ENCODE measurements at places on chromosomes 7 and 10.

DNA sequence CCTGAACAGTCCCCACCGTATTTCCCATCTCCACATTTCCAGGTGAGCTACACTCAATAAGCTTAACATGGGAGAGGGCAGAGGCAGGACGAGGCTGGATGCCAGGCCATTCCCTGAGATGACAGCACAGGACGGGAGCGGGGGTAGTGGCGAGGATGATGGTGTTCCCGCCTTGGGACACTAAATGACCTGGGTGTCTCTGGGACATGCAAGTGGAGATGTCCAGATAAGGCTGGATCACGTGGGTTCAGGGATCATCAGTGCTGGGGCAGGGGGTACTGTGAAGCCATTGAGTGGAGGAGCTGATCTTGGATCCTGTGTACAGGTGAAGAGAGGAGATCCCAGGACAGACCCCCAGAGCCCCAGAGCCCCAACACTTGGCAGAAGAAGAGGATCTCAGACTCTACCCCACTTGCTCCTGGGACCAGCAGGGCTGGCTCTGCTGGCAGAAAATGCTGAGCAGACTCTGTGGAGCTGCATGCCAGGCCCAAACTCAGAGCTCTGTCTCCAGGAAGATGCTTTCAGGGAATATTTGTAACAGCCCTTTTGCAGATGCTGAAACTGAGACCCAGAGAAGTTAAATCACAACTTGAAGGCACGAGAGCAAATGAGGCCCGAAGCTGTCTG is 29.7 kb upstream of the HSPA12A start:
- no peak for DNase-seq

DNA sequence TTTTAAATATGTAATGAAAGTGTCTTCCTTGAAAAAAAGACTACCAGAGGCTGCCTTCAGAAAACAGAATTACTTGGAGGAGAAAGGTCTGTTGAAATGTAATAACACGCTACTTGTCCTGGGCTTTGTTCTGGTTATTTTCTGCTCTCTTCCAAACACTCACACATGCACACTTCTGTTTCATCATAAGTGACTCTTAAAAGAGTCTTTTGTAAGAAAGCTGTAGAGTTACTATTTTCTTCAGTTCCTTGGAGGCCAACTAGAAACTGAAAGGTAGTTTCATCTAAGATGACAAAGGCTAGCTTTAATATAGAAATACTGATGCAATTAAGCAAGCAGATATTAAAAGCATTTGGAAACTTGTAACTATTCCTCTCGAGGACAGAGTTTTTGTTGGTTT is 39.1 kb downstream of the TASOR2 start:
- DNase-seq: no peak

DNA sequence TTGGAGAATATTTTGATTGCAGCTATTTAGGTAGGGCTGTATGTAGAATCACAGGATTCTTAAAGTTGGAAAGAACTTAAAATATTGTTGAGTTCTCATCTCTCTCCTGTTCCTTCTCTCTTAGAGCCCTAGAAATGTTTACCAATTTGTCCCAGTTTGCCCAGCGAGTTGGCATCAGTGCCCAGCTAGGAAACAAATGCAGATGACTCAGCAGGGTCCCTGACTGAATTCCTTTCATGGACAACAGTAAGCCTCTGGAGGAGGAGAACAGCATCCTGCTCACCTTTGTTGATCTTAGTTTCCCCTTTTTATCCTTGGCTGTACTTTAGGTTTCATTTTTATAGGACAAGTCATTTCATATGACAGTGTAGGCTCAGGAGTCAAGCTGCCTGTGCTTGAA is 89.3 kb downstream of the SEC23IP start:
- DNase-seq: no peak

DNA sequence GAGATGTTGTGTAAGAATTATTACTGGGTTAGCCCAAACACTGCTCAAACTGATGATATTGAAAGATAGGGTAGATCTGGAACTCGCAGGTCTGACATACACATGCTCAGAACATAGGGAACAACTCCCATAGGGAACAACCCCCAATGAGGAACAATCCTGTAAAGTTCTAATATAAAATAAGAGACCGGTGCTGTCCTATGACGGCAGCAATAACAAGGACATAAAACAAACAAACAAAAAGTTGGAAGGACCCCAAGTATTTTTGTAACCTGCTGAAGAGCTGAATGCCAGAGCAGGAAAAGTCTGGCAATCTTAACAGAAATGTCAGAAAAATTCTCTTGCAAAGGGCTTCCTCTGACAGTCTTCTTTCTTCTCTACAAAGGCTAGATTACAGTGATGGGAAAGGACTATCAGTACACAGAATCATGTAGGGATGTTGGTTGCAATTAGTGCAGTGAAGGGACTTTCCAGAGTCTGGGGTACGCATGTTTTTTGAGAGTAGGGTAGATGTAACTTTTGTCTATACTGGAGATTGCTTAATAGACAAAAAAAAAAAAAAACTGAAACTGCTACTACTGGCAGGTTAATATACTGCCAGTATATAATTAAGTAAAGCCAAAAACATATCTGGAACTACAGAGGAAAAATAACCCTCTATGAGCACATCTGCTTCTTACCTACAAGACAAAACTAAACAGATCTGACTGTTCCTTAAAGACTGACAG is 35.5 kb downstream of the IDE start:
- no peak for DNase-seq

- DNase-seq: no peak
These were observed 137.7 kb downstream of the AHR start for GRCh38 chr7:17436126-17436525.

DNA sequence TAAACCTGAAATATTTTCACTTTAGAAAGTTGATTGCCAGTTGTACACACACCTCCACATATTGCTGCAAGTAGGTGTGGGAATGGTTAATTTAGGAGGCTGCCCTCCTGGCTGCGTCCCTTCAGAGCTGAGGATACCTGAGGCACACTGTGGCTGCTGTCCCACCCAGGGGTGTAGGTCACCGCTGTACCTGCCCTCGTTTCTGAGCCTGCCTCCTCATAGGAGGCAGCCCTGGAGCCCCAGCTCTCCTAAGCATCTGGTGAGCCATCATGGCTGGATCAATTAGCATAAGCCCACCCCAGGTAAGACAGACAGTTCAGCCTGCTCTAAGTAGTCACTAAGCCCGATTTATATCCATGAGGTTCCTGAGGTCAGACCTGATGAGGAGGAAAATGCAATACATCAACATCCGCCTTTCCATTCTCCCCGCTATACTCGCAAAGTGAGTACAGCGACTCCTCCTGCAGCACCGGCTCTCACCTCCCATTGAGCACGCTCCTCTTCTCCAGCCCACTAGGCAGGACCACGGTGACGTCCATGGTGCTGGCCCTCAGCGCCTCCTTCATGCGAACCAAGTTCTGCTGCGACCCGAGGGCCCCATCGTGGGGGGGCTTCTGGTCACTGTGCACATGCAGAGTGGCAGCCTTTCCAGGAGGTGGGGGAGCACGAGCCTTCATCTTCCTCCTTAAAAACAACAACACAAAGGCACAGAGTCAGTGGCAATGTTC is 97.2 kb downstream of the COBL start:
- DNase-seq: no peak

- no peak for DNase-seq
These were observed 26.1 kb downstream of the CALML3 start for GRCh38 chr10:5550621-5551530.

GRCh38 chr7:35753761-35754603 is 46.9 kb upstream of the SEPTIN7 start:
- no peak for DNase-seq

GRCh38 chr10:108653531-108653930 is 1269.8 kb downstream of the XPNPEP1 start:
- DNase-seq: no peak

DNA sequence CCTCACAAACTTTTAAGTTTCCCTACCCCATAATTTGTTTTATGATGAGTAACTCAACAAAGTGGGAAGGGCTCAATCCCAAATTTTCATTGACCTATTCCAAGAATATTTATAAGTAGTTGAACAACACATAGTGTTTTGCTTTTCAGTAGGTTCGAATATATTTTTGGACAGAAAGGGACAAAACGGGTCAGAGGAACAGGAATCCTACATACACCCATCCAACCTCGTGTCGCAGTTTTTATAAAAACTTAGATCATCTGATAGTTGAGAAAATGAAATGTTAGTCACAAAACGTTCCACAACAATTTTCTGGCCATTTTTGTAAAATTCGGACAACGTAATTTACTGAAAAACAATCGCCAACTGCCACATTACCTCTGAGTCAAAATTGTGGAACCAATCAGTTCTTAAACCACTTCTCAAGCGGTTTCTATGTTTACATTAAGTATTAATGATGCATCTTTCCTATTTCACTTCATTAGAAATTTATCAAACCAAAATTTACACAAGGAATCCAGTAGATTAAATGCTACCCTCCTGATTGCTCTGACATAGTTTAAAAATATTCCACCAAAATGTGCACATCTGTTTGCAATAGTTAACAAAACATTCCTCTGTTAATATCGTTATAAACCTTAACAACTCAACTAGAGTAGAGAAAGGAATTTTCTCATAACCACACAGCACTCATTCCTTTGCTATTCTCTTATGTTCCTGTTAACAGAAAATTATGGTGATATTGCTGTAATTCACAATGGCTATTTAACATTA is 6.3 kb downstream of the WNT16 start:
- no peak for DNase-seq

DNA sequence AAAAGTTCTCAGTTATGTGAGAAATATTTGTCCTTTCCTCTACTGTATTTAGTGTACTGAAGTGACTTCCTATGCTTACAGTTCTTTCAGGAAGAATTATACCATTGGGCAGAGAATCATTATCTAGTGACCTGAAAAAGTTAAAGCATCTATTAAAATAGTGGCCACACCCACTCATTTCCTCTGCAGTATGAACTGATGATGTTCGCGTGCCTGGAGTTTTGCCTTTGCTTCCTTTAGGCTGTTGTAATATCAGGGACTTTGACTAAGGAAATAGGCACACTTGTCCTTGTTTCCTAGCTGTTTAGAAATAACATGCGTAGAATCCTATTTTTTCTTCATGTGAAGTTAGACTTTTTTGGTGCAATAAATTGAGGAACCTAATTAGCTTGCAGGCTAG is 100.7 kb downstream of the ZMYND11 start:
- DNase-seq: no peak

DNA sequence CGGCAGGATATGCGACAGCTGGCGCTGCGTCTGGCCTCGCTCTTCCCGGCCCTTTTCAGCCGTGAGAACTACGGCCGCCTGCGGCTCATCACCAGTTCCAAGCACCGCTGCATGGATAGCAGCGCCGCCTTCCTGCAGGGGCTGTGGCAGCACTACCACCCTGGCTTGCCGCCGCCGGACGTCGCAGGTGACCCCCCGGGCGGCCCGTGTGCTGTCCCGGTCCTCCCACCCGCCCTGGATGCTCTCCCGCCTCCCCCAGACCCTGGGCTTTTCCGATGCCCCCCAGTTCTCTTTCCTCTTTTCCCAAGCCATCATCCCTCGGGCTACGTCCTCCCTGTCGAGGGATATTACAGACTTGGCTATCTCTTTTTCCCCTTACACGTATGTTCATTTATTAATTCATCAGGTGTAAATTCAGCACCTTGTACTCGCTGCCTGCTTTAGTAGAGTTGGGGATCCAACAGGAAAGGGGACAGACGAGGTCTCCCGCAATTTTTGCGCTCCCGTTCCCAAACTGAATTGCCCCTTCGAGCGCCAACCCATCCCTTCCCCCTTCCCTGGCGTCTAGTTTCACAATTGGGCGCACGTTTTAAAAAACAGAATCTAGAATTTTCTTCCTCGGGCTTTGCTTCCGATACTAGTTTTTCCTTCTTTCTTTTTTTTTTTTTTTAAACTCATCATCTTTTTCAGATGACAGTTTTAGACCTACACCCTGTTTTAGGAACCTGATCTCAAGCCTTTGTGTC is 846 bp downstream of the MINPP1 start:
- DNase-seq: peak; percentile 70

GRCh38 chr10:5665373-5666007 is 905 bp downstream of the ASB13 start:
- no peak for DNase-seq

GRCh38 chr7:142471820-142472219 is 214.0 kb upstream of the PRSS58 start:
- DNase-seq: no peak

DNA sequence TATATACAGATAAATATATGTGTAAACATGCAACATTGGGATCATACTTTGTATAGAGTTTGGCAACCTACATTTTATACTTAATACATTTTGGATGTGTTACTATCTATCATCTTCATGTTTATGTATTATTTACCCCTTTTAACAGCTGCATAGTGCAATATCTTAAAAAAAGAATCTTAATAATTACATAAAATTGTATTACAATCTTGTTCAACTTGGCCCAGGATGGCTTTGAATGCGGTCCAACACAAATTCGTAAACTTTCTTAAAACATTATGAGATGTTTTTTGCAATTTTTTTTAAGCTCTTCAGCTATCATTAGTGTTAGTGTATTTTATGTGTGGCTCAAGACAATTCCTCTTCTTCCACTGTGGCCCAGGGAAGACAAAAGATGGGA is 26.3 kb upstream of the PRPS1L1 start:
- no peak for DNase-seq

GRCh38 chr7:28890137-28890536 is 68.0 kb downstream of the TRIL start:
- DNase-seq: no peak

DNA sequence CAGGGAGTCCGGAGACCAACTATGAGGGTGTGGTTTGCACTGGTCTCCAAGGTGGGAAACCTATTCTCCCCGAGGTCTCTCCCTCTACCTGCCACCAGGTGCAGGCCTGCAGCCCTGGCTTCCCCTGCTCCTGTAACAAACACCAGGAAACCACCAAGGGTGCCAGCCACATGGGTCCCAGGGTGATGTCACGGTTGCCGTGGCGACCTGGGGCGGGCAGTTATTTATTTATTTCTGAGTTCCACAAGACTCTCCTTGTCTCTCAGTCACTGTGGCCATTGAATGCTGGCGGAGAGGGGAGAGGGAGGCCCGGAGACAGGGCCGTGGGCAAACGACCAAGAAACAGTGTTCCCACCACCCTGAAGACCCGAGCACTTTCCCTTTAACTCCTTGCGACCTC is 27.0 kb downstream of the MMD2 start:
- DNase-seq: no peak

GRCh38 chr10:45451407-45451806 is 77.4 kb downstream of the ALOX5 start:
- DNase-seq: no peak

GRCh38 chr10:110723224-110723891 is 79.2 kb downstream of the RBM20 start:
- DNase-seq: no peak

GRCh38 chr10:44008270-44008916 is 359.7 kb upstream of the ZNF32 start:
- DNase-seq: no peak

GRCh38 chr10:126063353-126063791 is 167.0 kb downstream of the FANK1 start:
- no peak for DNase-seq

GRCh38 chr7:156731651-156732050 is 91.1 kb downstream of the RNF32 start:
- no peak for DNase-seq

- DNase-seq: no peak
These were observed 13.0 kb upstream of the BAMBI start for GRCh38 chr10:28664369-28664740.

GRCh38 chr7:435630-436366 is 83.8 kb downstream of the PDGFA start:
- peak; percentile 30 for DNase-seq

- DNase-seq: no peak
These were observed 127.4 kb upstream of the AGR3 start for GRCh38 chr7:17009007-17009719.

GRCh38 chr7:107049971-107050532 is 5.5 kb downstream of the PRKAR2B start:
- DNase-seq: no peak
